ENCODE measurements at places on chromosomes 1 and 21. TPM values are rescaled to one million over a fixed set of nuclear protein-coding genes. Genes with fewer than 3 reads are reported as not detected.

GRCh38 chr1:165542647-165543046 lies 1.2 kb upstream of the LRRC52 start:
- H3K27me3 ChIP-seq: peaks cover 21% of the 10 kb centered on the region
- H3K27ac ChIP-seq: no peak overlapping the region
- no peaks in the 10 kb centered on the region for H3K36me3 ChIP-seq
- peaks cover 7% of the 10 kb centered on the region for H3K4me1 ChIP-seq
- H3K4me3 ChIP-seq: no peak overlapping the region

DNA sequence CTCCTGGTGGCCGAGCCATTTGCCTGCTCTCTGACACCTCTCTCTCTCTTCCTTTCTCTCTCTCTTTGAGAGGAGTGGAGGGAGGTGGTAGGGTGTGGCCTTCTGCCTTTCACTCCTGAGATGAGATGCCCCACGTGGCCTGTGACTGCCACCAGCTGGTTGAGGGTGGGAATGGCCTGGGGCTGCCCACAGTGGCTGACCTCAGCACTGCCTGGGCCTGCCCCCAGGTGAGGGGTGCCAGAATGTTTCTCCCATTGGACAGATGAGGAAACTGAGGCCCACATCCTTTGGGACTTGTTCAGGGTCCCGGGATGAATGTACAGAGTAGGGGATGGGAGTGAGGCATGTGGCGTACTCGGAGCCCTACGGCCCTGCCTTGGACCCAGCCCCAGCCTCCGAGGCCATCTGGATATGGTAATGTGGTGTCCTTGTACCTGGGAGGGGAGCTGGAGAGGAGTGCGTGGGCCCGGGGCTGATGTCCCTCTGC lies 12.7 kb upstream of the C1orf167 start:
- H3K27me3 ChIP-seq: no peaks in the 10 kb centered on the region
- H3K27ac ChIP-seq: no peak overlapping the region
- peaks cover 6% of the 10 kb centered on the region for H3K4me1 ChIP-seq
- no peak for DNase-seq

GRCh38 chr1:183699616-183700160 lies 46.6 kb upstream of the APOBEC4 start:
- no peaks in the 10 kb centered on the region for H3K36me3 ChIP-seq
- DNase-seq: no peak
- H3K27me3 ChIP-seq: no peaks in the 10 kb centered on the region

DNA sequence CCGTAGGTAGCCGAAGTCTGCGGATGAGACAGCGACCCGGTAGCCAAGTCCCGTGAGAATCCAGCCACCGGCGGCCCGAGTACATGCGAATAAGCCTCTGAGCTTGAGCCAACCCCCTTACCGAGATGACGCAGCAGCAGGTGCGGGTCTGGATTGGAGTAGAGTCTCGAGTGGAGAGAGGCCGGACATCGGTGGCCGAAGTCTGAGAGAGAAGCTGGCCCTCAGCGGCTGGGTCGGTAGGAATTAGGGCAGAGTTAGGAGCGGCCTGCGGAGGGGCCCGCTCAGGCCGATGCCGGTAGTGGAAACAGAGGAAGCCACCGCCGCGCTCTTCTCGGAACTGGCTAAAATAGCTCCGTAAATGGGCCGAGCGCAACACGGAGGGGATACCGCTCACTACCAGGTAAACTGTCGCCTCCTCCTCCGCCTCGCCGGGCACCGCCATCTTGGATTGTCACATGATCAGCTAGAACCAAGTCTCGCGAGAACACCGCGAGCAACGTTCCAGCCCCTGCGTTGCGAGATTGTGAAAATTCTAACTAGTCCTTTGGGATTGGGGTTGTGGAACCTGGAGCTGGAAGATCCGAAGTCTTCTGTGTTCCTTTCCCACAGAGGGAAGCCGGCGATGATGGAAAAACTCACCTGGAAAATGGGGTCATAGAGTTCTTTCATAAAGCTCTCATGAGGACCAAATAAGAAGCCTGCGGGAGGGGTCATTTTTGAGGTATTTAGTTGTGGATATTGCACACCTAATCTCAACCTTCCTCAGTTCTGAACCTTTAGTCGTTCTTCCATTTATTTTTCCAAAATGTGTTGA lies at the start of gene GPATCH3:
GPATCH3 (minus strand) TSS at position 467 of the 814 bp plus-strand sequence; CDS start at position 442, 25 bp downstream.
- no peaks in the 10 kb centered on the region for H3K27me3 ChIP-seq
- peak within 1 kb of the TSS; percentile 98 for H3K4me3 ChIP-seq
- H3K4me1 ChIP-seq: peaks cover 21% of the 10 kb centered on the region
- peaks cover 8% of the 10 kb centered on the region for H3K36me3 ChIP-seq
- DNase-seq: peak; percentile 86

- peaks cover 34% of the 10 kb centered on the region for H3K4me1 ChIP-seq
- no peaks in the 10 kb centered on the region for H3K36me3 ChIP-seq
- H3K27me3 ChIP-seq: peaks cover 16% of the 10 kb centered on the region
- no peak overlapping the region for H3K27ac ChIP-seq
- DNase-seq: no peak
Measured at GRCh38 chr1:86195281-86195680, 38.7 kb upstream of the COL24A1 start.

DNA sequence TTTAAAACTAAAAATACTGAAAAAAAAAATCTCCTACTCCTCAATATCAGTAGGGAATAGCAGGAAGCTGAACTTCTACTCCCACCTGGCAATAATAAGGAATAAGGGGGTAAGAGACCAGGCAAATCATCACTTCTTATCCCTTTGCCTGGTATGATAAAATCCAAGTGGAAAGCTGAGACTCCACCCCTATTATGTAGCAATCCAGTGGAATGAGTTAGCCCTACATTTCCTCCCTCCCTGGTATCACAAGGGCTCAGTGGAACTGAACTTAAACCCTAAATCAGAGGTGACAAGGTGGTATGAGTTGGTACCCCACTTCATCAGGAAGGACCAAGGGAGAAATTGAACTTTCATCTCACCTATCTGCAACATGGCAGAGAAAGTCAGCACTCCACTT lies 25.7 kb downstream of the TRIM33 start:
- no peak for DNase-seq
- H3K36me3 ChIP-seq: peaks cover 29% of the 10 kb centered on the region
- no peak overlapping the region for H3K4me3 ChIP-seq
- no peaks in the 10 kb centered on the region for H3K4me1 ChIP-seq
- no peak overlapping the region for H3K27ac ChIP-seq

GRCh38 chr1:246591047-246591446 lies 24.8 kb downstream of the CNST start:
- no peak overlapping the region for H3K4me3 ChIP-seq
- peaks cover 5% of the 10 kb centered on the region for H3K4me1 ChIP-seq
- no peaks in the 10 kb centered on the region for H3K27me3 ChIP-seq
- peaks cover 27% of the 10 kb centered on the region for H3K36me3 ChIP-seq
- no peak for DNase-seq
- H3K27ac ChIP-seq: no peak overlapping the region

- peaks cover 2% of the 10 kb centered on the region for H3K4me1 ChIP-seq
- no peaks in the 10 kb centered on the region for H3K27me3 ChIP-seq
- H3K27ac ChIP-seq: no peak overlapping the region
- no peaks in the 10 kb centered on the region for H3K36me3 ChIP-seq
- H3K4me3 ChIP-seq: no peak overlapping the region
- no peak for DNase-seq
Measured at GRCh38 chr1:173502104-173502503, 25.0 kb downstream of the PRDX6 start.

DNA sequence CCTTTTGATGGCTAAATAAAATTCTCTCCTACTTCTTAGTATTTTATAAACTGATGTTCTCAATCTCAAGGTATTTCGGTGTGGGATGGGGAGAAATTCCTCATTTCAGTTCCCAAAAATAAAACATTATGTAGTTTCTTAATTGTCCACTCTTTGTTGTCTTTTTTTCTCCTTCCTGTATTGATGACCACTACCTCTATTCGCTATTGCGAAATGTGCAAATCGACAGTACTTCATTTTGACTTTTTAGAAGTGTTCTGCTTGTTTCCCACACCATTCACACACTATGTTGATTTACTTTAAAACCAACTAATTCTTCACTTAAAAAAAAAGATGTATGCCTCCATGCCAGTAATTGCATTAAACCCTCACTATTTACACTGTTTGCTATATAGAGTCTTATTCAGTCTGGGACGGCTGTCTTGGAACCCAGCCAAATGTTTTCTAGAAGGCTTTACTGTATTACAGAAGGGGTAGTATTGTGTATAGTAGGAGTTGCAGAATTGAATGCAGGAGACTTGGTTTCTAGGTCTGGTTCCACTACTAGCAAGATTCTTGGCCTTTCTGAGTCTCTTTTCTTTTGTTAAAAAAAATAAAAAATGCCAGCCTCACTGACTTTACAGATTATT lies 5.6 kb downstream of the RNF2 start:
- H3K4me3 ChIP-seq: no peak overlapping the region
- H3K4me1 ChIP-seq: peaks cover 33% of the 10 kb centered on the region
- DNase-seq: no peak
- no peaks in the 10 kb centered on the region for H3K27me3 ChIP-seq
- no peak overlapping the region for H3K27ac ChIP-seq
- H3K36me3 ChIP-seq: peaks cover 14% of the 10 kb centered on the region

GRCh38 chr1:48495166-48495565 lies 23.2 kb upstream of the SPATA6 start:
- no peak overlapping the region for H3K27ac ChIP-seq
- no peak for DNase-seq
- no peak overlapping the region for H3K4me3 ChIP-seq
- H3K27me3 ChIP-seq: peaks cover 29% of the 10 kb centered on the region
- peaks cover 10% of the 10 kb centered on the region for H3K4me1 ChIP-seq

DNA sequence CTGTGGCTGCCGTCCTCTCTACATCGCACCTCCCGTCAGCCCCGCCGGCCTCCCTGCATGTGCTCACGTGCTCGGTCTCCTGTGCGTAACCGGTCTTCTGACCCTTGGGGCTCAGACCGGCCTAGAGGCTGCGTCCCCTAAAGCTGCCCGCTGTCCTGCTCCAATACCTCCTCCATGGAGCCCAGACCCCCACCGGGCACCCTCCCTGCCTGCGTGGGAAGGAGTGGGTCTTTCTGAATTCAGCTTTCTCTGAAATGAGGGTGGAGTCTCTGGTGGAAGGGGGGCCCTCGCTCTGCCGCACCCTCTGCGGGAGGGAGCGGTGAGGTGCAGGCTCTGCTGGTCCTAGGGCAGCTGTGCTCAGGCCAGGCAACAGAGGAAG lies 18.7 kb upstream of the POFUT2 start:
- peaks cover 18% of the 10 kb centered on the region for H3K4me1 ChIP-seq
- no peak overlapping the region for H3K4me3 ChIP-seq
- no peaks in the 10 kb centered on the region for H3K27me3 ChIP-seq
- H3K27ac ChIP-seq: no peak overlapping the region
- H3K36me3 ChIP-seq: no peaks in the 10 kb centered on the region

DNA sequence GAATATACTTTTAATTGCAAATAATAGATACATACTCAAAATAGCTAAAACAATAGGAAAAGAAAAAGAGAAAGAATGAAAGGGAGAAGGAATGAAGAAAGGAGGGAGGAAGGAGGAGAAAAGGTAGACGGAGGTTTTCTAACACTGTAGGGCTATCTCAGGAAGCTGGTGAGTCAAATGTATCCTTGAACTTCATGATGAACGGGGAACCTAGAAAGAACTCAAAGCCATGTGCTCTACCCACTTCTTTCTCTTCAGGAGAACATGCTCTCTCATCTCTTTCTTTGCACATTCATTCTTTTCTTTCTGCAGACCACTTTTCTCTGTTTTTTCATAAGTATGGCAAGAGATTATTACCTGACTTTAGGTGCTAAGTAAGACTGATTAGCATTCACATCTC lies 37.3 kb upstream of the ZNF644 start:
- no peaks in the 10 kb centered on the region for H3K36me3 ChIP-seq
- H3K4me1 ChIP-seq: no peaks in the 10 kb centered on the region
- DNase-seq: no peak

GRCh38 chr1:204450461-204451257 lies 39.0 kb upstream of the PPP1R15B start:
- H3K27me3 ChIP-seq: no peaks in the 10 kb centered on the region
- no peak for DNase-seq
- peaks cover 35% of the 10 kb centered on the region for H3K36me3 ChIP-seq
- H3K4me1 ChIP-seq: peaks cover 4% of the 10 kb centered on the region
- H3K4me3 ChIP-seq: no peak overlapping the region

DNA sequence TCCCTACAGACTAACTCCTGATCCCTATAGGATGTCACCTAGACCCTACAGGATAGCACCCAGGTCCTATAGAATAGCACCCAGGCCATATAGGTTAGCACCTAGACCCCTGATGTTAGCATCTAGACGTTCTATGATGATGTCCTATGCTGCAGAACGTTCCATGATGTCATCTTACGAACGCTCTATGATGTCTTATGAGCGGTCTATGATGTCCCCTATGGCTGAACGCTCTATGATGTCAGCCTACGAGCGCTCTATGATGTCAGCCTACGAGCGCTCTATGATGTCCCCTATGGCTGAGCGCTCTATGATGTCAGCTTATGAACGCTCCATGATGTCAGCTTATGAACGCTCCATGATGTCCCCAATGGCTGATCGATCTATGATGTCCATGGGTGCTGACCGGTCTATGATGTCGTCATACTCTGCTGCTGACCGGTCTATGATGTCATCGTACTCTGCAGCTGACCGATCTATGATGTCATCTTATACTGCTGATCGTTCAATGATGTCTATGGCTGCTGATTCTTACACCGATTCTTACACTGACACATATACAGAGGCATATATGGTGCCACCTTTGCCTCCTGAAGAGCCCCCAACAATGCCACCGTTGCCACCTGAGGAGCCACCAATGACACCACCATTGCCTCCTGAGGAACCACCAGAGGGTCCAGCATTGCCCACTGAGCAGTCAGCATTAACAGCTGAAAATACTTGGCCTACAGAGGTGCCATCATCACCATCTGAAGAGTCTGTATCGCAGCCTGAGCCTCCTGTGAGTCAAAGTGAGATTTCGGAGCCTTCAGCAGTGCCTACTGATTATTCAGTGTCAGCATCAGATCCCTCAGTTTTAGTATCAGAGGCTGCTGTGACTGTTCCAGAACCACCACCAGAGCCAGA lies 9.5 kb downstream of the SON start:
- no peaks in the 10 kb centered on the region for H3K27me3 ChIP-seq
- peaks cover 9% of the 10 kb centered on the region for H3K4me1 ChIP-seq
- H3K36me3 ChIP-seq: peaks cover 70% of the 10 kb centered on the region
- no peak overlapping the region for H3K27ac ChIP-seq
- no peak for DNase-seq

DNA sequence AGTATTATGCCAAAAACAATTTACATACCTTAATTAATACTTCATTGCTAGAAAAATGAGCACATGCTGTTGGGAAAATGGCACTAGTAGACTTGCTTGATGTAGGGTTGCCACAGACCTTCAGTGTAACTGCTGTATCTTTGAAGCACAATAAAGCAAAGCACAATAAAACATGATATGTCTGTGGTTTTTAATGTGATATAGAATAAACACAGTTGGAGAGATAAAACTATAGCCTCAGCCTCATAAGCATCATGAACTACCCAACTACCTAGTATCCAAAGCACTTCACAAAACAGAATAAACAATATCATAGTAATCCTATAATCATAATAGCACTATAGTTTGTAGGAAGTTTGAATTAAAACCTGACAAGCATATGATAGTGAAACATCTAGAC lies 143.5 kb downstream of the SYT14 start:
- no peaks in the 10 kb centered on the region for H3K27me3 ChIP-seq
- H3K27ac ChIP-seq: no peak overlapping the region
- no peak for DNase-seq
- H3K4me1 ChIP-seq: no peaks in the 10 kb centered on the region
- no peak overlapping the region for H3K4me3 ChIP-seq

The HYI gene
- 35.7 TPM for total RNA-seq

The SLAMF8 gene
- total RNA-seq: not detected

The SPATA17 gene
- 2.9 TPM for total RNA-seq

The ESRRG gene
- 12.7 TPM for total RNA-seq

The LAMB3 gene
- 34.7 TPM for total RNA-seq

The TAS1R3 gene
- 1.00 TPM for total RNA-seq
